WTC11 (cell line): ENCODE measurements at places on chromosomes 4 and X.

DNA sequence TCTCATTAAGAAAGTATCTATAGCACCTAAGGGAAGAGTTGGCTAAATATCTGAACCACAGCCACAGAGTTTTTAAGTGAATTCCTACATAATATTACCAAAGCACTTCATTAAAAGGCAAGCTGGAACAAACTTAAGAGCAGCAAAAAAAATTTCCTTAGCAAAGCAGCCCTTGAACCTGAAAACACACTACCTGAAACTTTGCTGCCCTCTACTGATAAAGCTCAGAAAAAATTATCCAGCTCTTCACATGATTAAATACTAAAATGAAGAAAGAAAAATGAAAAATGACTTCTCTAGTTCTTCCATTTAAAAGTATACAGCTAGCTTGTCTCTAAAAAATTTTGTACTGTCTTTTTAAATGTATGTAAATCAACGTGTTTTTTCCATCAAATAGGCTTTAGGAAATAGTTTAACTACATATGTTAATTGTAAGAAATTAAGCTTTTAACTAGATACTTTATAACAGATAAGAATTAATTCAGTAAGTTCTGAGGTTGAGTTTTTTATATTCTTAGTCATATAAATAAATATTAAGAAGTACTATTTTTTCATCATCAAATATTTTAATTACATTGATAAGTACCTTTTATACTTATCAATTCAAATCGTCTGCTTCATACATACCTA is 156.1 kb downstream of the STPG2 start:
- no peak for DNase-seq

DNA sequence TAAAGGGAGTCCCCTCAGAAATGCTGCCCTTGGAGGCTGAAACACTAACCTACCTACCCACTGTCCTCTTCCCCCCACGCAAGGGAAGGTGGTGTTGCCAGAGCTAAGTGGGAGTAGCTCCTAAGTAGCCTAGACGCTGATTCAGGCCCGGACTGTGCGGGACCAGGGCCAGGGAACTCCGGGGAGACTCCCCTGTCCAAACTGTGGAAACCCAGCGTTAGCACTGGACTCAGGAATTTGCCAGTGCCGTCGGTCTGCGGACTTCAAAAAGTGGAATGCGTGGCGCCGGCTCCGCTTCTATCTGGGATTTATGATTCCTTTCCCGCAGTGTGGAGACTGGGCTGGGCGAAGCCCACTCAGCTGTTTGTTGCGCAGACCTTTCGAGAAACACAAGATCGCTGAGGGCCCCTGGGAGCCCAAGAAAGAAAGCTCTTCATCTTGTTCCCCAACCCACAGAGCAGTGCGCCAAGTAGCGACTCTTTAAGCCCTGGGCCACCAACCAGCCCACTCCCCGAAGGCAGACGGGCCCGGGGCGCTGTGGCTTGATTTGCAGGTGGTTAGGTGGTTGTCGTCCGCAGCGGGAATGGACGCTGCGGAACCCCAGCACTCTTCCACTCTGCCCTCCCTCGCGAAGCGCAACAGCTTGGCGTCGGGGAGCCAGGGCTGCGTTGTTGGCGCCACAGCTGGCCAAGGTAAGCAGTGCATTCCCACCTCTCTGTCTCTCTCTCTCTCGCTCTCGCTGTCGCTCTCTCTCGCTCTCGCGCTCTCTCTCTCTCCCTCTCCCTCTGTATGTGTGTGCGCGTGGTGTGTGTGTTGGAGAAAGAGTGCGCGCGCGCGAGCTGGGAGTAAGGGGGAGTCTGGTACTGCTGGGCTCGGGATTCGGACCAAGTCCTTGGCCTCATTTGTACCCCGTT is 2.0 kb downstream of the TMEM255A start:
- DNase-seq = peak; percentile 67

DNA sequence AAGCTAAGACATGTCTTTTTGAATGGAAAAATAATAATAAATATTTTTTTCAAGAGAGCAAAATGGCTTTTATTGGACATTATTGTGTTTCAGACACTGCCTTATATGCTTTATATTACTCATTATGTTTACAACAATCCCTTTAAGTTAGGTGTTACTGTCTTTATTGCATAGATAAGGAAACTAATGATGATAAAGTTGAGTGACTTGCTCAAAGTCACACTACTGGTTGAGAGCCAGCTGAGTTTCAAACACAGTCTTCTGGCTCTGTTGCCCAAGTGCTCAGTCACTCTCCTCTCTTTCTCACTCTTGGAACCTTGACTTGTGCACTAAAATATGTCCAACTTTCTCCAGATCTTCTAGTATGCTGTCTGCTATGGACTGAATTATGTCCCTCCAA is 71.5 kb upstream of the SLC39A8 start:
- DNase-seq = no peak

- DNase-seq = peak; percentile 59
Measured at GRCh38 chr4:134201216-134202161, at the start of gene PABPC4L. PABPC4L (minus strand) TSS chr4:134201789; CDS start chr4:134201019, 770 bp downstream.

DNA sequence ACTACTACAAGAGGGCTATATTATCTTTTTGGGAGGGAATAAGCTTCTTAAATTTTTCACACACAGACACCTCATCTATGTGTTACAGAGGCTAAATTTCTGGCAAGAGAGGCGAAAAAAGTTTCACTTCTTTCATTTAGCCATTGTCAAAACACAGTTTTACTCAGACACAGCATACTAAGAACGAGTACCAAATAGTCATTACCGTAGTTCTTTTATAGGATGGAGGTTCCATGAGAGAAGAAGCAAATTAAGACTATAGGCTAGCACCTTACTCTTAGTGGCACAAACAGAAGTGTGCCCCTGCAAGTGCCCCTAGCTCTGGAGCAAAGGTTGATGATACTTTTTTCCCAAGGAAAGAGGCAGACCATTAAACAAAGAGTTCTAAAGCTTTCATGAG is 26.2 kb downstream of the UGT2B7 start:
- no peak for DNase-seq

DNA sequence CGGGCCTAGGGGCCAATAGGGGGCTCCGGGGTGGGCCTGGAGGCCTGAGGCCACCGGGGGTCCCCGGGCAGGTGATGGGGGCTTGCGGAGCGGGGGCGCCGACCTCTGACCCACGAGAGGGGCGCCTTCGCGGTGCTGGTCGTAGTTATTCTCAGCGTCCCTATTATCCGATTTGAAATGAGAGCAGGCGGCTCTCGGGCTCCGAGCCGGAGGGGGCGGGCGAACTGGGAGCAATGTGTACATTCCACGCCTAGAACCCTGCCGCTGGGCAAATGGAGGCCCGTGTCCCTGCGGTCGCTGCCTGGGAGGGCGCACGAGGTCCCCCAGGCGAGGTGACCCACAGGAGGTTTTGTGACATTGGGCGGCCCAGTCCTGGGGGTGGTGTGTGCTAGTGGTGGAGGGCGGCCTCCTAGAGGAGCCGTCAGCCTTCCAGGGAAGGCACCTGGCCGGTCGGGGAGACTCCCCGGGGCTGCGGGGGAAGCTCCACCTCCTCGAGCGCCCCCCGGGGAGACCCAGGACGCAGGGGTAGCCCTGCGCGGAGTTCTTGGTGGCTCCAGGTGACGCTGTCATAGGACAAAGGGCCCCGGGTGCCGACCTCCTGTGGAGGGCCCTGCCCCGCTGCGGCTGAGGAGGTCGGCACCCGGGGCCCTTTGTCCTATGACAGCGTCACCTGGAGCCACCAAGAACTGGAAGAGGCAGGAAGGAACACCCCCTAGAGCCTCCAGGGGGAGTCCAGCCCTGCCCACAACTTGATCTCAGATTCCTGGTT is 102.6 kb upstream of the PRKX start:
- DNase-seq = peak; percentile 24

GRCh38 chr4:118285931-118286330 is 66.9 kb downstream of the PRSS12 start:
- no peak for DNase-seq

- no peak for DNase-seq
Measured at GRCh38 chrX:105150557-105150956, 69.9 kb downstream of the TEX13A start.
